ENCODE measurements at places on chromosomes 6 and 20. TPM values are rescaled to one million over a fixed set of nuclear protein-coding genes. Genes with fewer than 3 reads are reported as not detected.

DNA sequence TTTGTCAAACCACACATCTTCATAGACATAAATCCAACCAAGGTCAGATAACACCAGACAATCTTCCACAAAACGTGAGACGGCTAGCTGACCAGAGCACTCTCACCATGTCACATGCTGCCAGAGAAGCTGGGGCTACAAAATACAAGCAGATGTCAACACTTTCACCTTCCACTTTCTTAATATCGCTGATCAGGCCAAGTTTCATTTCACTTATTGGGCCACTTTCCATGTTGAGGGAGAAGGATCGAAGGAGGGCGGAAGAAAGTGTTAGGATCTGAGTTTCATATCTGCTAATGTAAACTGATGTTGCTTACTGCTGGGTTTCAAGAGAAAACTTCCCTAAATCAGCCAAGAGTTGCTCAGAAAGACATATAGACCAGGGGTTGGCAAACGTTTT lies 177.0 kb upstream of the PRDM1 start:
- no peak for DNase-seq

- no peak for DNase-seq
Observed at GRCh38 chr6:79180052-79180451, 54.4 kb downstream of the HMGN3 start.

DNA sequence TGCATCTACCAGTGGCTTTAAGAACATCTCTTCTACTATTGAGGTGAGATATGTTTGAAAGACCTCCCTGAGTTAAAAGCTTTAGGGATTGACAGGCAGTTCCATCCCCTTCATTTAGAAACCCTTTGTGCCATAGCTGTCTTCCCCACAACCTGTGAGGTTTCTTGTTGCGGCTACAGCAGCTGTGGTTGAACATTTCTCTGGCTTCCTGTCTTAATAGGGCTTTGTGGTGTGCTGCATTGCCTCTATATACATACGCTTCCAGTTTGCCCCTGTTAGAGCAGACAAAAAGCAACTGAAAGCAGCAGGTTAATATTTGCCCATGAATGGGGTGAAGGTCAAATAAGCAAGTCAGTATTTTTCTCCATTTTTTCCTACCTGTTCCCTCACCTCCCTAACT lies 210.2 kb downstream of the TMEM200A start:
- DNase-seq: peak; percentile 83

DNAJC5 gene
- total RNA-seq: 32.2 TPM
